ENCODE measurements at places on chromosomes 13 and 19.

DNA sequence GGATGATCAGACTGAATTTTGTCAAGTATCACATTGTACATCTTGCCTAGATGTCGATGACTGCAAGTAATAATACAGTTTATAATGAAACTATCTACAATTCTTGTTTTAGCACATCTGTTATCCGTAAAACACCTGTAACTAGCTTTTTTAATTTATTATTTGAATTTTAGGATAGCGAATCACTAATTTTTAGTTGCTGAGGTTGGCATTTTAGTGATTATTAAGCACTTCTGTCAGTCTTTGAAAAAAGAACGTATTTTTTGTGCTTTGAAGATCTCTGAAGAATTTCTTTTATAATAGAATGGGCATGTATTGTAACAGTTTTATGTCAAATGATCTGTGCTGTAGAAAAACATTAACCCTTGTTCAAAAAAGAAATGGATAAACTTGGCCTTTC lies 11.5 kb upstream of the MLNR start:
- DNase-seq: no peak

- no peak for DNase-seq
Observed at GRCh38 chr19:5246554-5247155, 94.0 kb downstream of the PTPRS start.

GRCh38 chr13:43822969-43823368 lies 36.2 kb upstream of the ENOX1 start:
- DNase-seq: no peak

- no peak for DNase-seq
Observed at GRCh38 chr13:41588899-41589298, 131.5 kb downstream of the RGCC start.

- peak; percentile 63 for DNase-seq
Observed at GRCh38 chr19:19554074-19555023, 16.3 kb downstream of the CILP2 start.

- DNase-seq: peak; percentile 86
Observed at GRCh38 chr19:12140545-12141404, 625 bp upstream of the ZNF20 start.

DNA sequence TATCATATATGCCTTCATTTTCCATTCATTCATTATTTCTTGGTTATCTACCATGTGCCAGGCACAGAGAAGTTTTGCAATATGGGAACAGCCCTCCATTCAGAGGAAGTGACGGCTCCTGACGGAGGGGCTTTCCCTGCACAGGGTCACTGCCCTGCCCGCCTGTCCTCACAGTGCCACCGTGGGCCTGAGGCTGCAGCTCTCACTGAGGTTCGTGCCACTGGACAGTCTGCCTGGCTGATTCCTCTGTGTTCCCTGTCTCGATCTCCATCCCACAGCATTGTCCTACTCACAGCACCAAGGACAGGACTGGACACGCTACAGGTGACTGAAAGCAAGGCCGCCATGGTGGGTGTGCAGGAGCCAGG lies 92.7 kb downstream of the TSHZ3 start:
- DNase-seq: no peak

DNA sequence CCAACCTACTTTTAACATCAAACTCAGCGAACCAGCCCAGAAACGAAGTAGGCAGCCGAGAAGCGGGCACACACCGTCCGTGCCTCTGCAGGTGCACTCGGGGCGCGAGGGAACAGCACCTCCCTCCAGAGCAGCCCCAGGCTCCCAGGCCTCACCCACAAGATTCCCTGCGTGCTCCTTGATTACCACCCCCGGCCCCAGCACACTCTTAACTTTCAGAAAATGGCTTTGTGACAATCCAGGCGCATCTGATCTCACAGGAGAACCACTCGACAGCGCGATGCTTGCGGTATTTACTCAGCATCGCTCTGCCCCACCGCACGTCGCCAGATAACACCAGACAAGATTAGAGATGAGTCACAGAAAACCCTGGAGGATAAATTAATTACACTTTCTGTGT lies 134.9 kb upstream of the SPACA7 start:
- DNase-seq: no peak

DNA sequence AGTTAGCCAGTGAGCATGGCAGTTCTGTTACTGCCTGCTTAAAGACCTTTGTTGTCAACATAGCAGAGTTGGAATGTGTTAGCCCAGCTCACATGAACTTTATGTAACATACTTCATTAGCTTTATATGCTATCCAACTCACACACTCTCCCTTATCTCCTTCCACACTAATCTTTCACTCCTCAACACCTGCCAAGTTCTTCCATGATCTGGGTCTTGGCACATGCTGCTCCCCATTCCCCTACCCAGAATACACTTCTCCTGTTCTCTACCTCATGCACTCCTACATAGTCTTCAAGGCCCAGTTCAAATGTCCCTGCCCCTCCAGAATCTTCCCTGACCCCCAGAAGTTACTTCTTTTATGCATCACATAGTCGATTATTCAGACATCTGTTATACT lies 179.3 kb downstream of the KATNAL1 start:
- no peak for DNase-seq

- no peak for DNase-seq
Observed at GRCh38 chr13:51318015-51318414, 21.5 kb upstream of the SERPINE3 start.

- DNase-seq: no peak
Observed at GRCh38 chr13:106322628-106323027, 212.8 kb downstream of the EFNB2 start.

DNA sequence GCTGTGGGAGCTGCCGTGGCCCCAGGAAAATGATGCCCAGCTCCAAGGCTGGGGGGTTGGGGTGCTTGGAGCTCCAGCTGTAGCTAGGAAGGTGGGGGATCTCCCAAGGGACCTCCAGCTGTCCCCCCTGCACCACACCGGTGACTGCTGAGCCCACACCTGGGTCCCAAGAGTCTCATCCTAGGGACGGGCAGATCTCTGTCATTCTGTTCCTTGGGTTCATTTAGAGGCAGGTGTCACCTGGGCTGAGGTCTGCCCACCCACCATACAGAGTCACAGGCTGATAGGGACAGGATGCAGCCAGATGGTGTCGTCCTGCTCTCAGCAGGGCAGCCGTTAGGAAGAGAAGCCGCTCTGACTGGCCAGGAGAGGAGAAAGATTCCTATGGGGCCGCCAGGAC lies 5.3 kb downstream of the F2RL3 start:
- no peak for DNase-seq

- DNase-seq: peak; percentile 49
Observed at GRCh38 chr19:42290523-42291434, 11.2 kb upstream of the PRR19 start.

GRCh38 chr13:26762745-26763345 lies 2.3 kb upstream of the GPR12 start:
- no peak for DNase-seq

DNA sequence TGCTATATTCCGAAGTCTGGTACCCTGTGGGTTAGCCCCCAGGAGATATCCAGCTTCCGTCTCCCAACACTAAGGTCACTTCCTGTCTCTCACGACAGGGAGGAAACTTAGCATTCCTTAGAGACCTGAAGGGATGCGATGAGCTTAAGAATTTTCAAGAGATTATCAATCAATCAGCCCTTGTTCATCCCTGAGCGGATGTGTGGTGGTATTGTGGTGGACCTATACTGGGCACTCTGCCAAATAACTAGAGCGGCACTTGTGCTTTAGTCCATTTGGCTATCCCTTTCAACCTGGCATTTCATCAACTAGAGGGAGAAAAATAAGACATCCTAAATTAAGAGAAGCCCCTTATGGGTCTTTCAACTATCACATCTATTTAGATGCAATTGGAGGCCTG lies 30.9 kb upstream of the ZNF562 start:
- no peak for DNase-seq

- peak; percentile 7 for DNase-seq
Observed at GRCh38 chr13:35720690-35721554, 244.4 kb upstream of the MAB21L1 start.

DNA sequence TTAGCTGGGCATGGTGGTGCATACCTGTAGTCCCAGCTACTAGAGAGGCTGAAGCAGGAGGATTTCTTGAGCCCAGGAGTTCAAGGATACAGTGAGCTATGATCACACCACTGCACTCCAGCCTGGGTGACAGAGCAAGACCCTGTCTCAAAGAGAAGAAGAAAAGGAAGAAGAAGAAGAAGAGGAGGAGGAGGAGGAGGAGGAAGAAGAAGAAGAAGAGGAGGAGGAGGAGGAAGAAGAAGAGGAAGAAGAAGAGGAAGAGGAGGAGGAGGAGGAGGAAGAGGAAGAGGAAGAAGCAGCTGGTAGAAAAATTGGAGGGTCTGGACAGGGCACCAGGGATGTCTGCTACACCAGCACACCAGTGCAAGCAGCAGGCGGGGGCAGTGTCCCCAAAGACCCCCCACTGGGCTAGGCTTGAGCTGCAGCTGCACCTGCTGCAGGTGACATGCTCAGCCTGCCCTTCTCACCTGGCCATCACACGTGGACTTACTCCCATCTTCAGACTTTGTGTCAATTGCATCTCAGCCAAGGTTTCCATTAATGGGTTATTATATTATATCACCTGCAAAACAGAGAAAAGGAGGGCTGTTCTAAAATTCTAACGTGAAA lies 180.9 kb upstream of the ZNF507 start:
- no peak for DNase-seq

- no peak for DNase-seq
Observed at GRCh38 chr13:62085337-62086229, 669.9 kb upstream of the PCDH20 start.

- DNase-seq: no peak
Observed at GRCh38 chr13:97826421-97827012, 127.0 kb upstream of the IPO5 start.

- no peak for DNase-seq
Observed at GRCh38 chr13:71617265-71617664, 249.7 kb downstream of the DACH1 start.

- no peak for DNase-seq
Observed at GRCh38 chr13:73876323-73876722, 257.9 kb downstream of the KLF12 start.

- peak; percentile 76 for DNase-seq
Observed at GRCh38 chr19:3544742-3545668, 6.0 kb downstream of the TEKTIP1 start.

DNA sequence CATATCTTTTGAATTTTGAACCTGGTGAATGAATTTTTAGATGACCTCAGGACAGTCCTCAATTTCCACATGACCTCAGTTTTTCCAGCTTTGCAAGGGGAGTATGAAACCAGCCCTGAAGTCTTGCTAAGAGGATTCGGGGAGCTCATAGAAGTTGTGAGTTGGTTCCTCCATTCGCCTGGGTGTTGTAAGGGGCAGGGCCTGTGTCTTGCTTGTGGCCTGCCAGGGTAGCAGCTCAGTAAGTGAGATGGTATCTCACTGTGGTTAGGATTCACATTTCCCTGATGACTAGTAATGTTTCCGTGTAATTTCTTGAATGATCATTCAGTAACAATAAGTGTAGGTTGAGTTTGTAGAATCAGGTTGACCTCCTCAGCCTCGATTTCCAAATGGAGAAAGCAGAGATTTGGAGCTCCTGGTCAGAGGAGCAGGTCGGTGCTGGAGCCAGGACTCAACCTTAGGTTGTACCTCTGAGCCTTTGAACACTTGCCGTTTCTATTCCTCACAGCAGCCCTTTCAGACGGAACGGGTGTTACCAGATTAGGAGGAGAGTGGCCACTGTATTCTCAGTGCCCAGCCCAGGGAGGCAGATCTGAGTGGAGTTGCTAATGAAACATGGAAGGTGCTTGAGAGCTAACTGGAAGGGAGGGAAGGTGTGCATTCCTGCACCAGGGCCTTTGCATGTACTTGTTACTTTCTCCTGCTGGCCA lies 14.6 kb downstream of the NACC1 start:
- DNase-seq: no peak

DNA sequence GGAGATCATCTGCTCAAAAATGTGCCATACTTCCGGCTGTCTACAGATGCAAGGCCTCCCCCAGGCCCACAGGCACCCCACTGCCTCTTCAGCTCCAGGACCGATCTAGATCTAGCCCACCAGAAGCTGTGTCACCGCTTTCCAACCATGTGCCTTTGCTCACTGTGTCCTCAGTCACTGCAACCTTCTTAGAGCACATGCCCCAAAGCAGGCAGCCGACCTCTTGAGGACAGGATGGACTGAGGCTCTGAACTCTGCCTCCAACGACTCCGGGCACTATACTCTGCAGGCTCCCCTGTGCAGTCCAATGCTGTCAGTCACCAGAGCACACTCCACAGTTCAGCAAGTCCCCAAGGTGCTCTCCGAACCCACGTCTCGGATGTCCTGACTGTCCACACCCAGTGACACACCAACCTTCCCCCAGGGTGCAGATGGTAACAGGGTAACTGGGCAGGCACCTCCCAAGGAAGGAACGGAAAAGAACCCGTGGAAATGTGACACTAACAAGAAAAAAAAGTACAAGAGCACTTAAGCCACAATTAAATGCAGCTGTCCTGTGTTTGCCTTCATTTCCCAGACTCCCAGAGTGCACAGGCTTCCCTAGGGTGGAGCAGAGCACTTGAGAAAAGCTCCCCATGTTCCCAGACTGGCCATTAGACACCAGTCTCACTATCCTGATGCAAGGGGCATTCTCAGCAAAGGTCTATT lies 4.8 kb downstream of the STK24 start:
- no peak for DNase-seq

- DNase-seq: no peak
Observed at GRCh38 chr19:45780448-45781213, 1.7 kb downstream of the DMPK start.

- DNase-seq: no peak
Observed at GRCh38 chr13:51643105-51643881, 59.0 kb downstream of the WDFY2 start.

GRCh38 chr13:96850538-96851145 lies 143.6 kb downstream of the OXGR1 start:
- DNase-seq: no peak

GRCh38 chr19:35292421-35293362 lies 731 bp downstream of the MAG start:
- no peak for DNase-seq

DNA sequence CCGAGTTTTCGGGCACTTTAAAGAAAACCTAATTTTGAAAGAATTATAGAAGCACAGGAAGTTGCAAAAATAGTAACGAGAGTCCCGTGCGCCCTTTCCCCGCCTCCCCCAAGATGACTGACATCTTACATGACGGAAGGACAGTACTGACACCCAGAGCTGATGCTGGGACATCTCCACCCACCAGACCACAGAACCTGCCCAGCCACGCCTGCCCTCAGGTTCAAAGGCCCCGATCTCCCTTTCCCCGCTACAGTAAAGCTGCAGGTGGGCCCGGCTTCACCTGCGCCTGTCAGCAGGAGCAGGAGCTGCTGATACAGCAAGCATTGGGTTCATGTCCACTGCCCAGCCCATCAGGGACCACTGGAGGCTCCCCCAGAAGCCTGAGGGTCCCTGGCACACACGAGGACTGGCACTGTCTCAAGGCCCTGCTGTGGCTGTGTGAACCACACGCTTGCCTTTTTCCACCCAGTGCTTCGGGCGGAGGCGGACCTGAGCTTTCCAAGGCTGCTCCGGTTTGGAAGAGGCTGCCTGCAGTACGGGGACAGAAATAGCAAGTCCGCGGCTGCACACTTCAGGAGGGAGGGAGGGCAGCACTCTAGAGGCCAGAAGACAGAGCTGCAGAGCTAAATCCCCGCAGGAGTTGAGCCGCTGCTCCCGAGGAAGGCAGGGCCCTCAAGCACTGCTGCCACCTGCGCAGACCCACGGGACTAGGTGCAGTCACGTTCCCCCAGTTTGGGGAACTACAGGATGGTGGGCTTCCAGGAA lies 8.7 kb downstream of the MAP2K2 start:
- peak; percentile 28 for DNase-seq

Data from stimulated activated CD4-positive, alpha-beta T cell treated with anti-CD3 and anti-CD28 coated beads, Interleukin-1b, Interleukin-23, amount 100 ng/mL, for 4 hours (primary cell).